Stimulated activated CD8-positive, alpha-beta memory T cell treated with anti-CD3 and anti-CD28 coated beads, Interleukin-7, amount 100 ng/mL, for 1 hour (primary cell): ENCODE measurements at places on chromosomes 6 and 20.

- no peak for DNase-seq
These were observed 210.6 kb upstream of the CDYL start for GRCh38 chr6:4565301-4566250.

GRCh38 chr6:142446168-142446567 is 144.4 kb downstream of the ADGRG6 start:
- DNase-seq: no peak

- DNase-seq: no peak
These were observed 132.6 kb upstream of the RAB32 start for GRCh38 chr6:146410851-146411595.

DNA sequence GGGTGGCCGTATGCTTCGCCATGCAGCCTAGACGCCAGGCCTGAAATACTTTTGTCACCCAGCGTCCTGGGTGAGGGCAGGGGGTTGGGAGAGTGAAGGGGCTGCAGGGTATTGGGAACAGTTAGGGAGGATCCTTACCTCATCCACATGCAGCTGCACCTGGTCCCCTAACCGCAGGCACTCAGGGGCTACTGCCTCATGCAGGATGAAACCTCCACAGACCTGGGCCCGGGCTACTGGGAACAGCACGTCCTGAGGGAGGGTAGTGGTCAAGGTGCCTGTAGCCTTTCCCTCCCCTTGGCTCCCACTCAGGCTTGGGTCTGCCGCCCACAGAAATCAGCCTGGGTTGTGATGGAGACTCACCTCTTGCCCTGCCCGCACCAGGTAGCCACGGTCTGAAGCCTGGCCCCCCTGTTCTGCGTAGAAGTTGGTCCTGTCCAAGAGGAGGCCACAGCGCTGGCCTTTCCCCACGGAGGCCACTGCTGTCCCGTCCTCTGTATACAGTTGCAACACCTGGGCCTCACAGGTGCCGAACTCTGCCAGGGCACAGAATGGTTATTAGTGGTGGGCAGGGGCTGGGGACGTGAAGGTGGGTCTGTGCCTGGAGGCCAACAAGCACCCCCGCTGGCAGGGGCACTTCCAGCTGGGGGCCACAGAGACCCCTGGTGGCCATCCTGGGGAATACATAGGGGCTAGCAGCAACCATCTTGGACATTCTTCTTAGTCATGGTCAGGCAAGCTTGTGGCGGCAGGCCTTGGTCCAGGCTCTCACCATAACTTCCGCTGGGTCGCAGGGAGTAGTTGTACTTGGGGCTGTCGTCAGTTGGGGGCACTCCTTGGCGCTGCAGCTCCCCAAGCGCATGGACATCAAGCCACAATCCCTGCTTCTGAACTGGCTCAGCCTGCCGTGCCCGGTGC is 8.6 kb downstream of the AARS2 start:
- DNase-seq: peak; percentile 6

DNA sequence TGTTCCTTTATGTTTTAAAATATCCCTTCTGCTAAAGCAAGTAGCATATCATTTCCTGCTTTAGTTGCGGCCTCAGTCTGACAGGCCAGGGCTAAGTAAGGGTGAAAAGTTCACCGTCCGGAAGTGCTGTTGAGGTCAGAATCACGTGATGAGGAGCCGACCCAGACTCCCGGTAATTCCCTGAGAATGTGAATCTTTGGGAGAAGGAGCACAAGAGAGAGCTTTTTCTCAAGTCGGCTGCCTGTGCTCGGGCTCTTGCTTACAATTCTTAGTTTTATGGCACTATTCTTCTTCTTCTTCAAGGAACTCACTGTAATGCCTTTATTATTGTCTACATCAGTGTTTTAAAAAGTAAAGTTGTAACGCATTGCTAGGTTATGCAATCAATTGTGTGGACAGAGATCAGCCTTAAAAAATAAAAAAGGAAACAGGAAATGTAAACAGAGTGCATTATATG is 309.3 kb downstream of the PRL start:
- DNase-seq: no peak

GRCh38 chr20:47629907-47630306 is 128.2 kb downstream of the NCOA3 start:
- DNase-seq: no peak

DNA sequence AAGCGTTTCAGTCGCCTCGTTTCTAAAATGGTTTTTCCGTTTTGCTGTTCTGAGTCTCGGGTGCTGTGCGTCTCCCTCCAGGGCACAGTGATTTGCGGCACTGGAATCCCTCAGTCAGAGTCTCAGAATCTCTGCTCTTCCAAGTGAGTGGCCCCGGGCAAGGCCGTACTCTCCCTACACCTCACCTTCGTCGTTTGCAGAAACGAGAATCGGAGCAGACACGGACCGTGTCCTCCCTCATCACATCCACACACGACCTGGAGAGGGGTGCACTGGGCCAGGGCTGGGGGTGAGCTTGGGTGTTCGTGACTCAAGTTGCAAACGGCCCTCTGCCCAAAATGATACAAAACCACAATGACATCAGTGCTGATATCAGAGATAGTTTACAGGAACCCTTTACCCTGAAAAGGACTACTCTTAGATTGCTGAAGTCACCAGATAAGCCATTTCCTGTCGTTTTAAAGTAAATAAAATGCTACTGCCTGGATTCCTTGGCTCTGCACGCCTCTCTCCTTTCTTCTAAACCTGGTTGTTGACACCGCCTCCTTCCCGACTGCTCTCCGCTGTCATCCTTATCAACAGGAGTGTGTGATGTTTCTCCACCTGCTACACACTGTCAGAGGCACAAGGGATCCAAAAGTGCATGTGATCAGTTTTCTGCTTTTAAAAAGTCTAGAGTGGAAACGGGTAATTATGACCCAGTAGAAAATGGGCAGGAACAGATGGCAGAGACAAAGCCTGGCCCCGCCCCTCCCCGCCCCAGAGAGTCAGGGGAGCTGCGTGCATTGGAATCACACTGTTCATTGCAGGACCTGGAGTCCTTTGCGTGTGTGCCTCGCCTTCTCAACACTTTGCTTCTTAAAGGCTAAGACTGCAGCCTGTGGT is 38.4 kb downstream of the KIF25 start:
- no peak for DNase-seq

- DNase-seq: no peak
These were observed 173.6 kb downstream of the MMS22L start for GRCh38 chr6:97109444-97109843.

DNA sequence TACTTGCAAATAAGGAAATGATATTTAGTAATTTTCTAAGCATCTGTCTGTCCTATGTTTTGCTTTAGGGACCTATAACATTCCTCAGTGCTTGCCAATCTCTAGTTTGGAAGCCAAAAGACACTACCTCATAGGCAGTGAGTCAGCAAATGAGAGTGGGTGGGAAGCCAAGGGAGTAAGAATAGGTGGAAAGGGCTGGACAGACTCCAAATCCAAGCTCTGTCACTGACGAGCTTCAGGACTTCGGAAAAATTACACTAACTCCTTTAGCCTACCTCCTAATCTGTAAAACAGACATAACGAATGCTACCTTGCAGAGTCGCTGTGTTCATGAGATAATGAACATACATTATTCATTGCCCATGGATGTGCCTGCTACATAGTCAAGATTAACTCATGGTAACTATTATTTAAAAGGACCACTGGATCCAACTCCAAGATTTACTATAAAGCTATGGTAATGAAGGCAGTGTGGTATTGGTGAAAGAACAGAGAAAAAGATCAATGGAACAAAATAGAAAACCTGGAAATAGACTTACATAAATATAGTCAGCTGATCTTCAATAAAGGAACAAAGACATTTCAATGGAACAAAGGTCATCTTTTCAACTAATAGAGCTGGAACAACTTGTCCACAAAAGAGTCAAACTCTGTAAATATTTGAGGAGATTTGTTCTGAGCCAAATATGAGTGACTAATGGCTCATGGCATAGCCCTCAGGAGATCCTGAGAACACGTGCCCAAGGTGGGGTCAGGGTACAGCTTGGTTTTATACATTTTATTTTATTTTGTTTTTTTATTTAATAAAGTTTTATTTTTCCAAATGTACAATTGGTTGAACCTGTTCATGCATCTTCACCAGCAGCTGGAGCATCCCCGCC is 64.1 kb downstream of the FAM50B start:
- no peak for DNase-seq

- DNase-seq: no peak
These were observed 333.4 kb downstream of the BCKDHB start for GRCh38 chr6:80439721-80440470.

GRCh38 chr6:146017672-146018071 is 11.2 kb upstream of the GRM1 start:
- DNase-seq: no peak

DNA sequence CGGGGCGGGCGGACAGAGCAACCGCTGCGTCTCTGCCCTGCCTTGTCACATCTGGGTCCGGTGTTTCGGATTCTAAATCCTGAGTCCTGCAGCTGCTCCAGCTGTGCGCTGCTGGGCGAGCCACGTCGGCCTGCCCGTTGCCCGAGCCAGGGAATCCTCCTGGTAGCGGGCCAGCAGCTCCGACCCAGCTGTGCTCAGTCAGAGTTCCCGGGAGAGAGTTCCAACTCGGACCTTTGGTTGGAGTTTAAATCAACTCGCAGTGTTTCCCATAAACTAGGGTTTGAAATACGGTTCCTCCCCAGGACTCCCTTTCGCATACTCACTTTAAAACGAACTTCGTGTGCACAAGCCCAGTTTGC is 315 bp upstream of the PDE10A start:
- no peak for DNase-seq

GRCh38 chr20:2122936-2123335 is 21.3 kb downstream of the STK35 start:
- DNase-seq: no peak

DNA sequence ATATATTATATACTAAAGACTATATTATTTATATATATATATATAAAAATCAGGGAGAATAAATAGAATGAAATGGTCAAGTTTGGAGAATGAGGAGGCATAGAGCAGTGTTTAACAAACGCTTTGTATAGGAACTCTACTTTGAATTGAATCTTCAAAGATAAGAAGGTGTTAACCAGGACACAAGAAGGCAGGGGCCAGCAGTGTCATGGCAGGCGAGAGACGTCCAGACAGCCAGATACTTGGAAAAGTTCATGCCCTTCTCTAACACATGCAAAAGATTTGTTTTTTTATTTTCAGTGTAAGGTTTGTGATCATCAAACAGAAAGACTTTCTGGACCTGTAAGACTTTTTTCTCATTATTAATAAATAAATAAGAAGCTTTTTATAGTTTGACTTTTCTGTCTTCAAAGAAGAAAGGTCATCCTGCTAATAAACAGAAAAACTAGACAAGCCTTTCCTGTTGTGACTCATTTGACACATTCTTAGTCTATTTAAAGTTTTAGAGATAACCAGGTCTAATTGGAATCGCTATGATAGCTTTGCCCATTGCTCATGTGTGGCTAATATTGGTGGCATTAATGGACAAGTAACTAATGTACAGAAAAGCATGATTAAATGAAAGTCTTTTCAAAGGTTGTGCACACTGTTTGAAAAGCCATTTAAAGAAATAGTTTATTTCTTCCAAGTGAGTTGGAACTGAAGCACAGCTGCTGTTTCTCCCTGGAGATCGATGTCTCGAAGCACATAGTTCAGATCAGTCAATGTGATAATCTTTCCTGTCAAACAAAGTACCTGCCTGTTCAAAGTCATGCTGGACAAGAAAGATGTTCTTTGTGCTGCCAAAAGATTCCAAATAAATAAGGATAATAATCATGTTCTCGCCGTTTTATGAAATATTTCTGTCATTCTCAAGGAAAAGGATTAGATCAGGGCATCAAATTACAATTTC is 420.4 kb upstream of the OPRM1 start:
- no peak for DNase-seq

GRCh38 chr6:4264081-4264480 is 128.7 kb upstream of the ECI2 start:
- DNase-seq: no peak

GRCh38 chr6:148518511-148519156 is 176.0 kb downstream of the SASH1 start:
- no peak for DNase-seq
